ENCODE measurements at places on chromosomes 13 and 19.

- DNase-seq = no peak
These were observed 4.9 kb downstream of the FXYD3 start for GRCh38 chr19:35120492-35120891.

DNA sequence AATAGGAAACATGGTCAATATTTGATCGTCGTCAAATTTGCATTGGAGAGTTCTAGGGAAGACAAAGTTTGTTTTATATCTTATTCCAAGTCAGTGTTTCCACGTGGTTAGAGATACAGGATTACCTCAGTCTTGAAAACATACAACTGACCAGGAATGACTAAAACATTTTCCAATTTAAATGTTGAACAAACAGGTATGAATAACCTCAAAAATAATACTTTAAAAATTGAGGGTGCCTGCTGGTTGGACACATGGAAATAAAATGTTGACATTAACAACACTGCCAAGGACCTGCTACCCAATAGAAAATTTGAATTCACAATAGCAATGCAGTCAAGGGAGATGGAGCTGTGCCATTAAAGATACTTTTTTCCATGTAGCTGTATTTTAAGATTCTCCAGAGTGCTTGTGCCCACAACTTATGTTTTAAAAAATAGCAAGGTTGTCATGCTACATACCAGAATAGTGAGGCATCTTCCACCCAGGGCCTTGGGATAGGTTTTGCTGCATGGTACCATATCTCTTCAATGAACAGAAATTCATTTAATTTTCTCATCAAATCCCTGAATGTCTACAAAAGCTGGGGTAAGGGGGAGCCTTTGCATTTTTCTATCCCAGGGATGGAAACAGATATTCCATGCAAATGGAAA is 260.8 kb downstream of the EFNB2 start:
- no peak for DNase-seq

GRCh38 chr19:28296506-28296905 is 916.4 kb downstream of the UQCRFS1 start:
- no peak for DNase-seq

DNA sequence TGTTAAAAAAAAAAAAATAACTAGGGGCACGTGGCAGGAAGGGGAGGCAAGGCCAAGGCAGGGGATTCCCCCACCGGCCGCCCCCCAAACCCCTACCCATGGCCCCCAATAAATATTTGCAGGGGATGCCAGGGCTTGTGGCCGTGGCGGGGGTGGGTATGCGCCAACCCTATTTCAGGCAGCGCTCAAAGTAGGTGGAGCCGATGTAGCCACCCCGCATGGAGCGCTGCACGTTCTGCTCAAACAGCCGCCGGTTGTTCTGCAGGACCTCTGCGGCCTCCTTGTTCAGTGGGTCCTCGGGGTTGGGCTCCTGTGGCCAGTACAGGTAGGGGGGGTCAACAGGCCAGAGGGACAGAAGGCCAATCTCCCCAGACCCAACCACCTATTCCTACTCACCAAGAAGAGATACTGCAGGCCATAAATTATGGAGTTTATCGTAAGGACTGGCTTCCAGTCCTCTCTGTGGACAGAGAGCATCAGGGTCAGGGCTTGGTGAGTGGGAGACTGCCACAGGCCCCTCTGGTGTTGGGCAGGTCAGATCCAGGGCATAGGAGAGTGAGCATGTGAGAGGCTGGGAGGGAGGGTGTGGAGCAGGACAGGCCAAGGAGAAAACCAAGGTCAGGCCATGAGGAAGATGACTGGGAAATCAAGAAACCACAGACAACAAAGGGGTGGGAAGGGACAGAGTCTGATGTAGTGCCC is 1.2 kb upstream of the CHMP2A start:
- DNase-seq = no peak

DNA sequence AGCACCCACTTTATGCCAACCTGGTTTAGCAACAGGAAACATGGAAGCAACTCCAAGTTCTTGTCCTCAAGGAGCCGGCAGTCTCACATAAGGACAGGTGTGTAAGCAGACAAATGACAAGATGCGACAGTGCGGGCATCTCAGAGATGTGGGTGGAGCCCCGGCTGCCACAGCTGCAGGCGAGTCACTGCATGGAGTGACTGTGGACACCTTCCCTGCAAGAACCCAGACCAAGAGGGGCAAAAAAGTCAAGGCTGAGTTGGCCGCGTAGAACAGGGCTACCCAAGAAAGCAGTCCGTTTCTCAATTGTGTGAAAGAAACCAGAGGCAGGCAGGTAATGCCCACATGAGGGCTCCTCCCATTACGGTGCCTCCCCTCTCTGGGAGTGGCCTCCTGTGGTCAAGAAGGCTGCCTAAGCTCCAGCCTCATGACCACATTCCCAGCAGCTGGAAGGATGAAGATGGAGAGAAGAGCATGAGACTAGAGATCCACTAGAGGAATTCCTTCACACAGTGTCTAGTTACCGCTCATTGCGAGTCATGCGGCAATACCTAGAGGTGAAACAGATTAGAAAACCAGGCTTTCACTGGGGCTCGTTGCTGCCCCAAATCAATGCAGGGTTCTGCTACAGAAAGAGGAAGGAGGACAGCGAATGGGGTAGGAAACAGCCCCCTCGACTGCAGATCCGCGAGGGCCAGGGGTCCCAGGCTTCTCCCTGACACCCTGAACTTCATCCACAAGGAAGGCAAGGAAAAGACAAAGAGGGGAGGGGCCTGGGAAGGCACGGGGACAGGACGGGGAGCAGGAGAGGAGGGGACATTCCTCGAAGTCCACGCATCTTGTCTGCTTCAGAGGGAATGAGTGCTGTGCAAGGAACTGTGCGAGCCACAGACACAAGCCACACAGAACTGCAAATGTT is 80.2 kb downstream of the SPACA7 start:
- DNase-seq = no peak

DNA sequence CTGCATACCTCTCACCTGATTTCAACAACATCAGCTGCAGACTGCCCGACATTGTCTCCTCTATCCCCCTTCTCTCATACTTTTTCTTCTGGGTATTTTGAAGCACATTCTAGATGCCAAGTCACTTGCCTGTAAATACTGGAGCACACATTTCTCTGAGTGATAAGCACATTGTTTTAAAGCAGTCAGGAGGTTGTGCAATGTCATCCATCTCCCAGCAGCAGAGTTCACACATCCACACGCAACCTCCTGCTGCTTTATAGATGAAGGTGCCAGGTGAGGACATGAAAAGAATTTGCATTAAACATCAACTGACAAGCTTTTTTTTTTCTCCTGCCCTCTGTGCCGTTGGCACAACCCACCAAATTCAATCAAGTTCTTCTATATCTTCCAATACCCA is 5.5 kb downstream of the UPK1A start:
- no peak for DNase-seq

- no peak for DNase-seq
These were observed 10.3 kb downstream of the IGSF23 start for GRCh38 chr19:44623626-44624025.

DNA sequence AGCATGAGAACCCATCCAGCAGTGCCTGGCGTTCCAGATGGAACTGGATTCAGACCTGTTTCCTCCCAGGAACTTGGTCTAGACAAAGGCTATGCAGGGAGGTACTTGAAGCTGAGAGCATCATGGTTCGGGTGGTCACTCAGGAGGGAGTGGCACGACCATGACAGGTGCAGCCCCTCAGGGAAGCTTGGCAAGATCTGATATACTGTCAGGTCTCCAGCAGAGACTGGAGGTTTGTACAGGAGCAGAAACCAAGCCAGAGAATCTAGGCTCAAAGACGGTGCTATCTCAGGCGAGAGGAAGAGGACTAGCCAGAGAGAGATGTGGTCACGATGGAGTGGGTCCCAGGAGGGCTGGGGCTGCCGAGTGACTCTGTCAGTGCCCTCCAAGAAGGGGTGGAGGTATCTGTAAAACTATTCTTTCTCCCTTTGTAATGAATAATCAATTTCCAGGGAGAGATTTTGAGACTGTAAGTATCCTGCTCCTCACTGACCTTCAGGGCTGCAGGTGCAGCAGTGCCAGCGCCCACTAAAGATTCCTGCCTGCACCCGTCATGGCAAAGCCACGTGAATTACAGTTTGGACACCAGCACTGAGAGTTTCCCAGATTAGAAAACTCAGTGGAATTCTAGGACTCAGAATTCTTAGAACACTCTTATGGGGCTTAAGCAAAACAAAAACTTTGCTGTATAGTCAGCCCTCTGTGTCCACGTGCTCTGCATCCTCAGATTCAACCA is 10.2 kb upstream of the DCUN1D2 start:
- DNase-seq = no peak

DNA sequence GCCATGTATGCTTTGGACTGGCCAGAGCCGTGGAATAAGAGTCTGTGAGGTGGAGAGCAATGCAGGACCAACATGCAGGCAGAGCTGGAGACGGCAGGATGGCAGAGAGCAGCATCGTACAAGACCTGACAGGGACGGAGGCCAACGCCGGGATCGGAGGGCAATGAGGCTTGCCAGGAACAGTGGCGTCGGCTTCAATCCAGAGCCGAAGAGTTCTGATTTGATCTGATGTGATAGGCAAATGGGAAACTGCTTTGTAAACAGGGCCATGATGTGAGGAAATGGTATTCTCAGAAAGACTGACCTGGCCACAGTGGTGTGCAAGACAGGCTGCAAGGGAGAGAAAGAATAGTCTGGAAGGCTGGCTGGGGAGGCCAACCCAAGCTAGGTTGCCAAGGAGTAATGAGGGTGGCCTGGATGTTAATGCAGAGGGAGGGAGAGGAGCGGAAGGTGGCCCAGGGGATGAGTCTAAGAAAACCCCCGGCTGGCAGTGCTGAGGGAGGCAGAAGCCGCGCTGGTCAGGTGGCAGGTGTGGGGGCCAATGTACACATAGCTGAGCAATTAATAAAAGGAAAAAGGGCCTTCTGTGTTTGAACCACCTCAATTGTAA is 26.7 kb downstream of the RCBTB2 start:
- DNase-seq = no peak

DNA sequence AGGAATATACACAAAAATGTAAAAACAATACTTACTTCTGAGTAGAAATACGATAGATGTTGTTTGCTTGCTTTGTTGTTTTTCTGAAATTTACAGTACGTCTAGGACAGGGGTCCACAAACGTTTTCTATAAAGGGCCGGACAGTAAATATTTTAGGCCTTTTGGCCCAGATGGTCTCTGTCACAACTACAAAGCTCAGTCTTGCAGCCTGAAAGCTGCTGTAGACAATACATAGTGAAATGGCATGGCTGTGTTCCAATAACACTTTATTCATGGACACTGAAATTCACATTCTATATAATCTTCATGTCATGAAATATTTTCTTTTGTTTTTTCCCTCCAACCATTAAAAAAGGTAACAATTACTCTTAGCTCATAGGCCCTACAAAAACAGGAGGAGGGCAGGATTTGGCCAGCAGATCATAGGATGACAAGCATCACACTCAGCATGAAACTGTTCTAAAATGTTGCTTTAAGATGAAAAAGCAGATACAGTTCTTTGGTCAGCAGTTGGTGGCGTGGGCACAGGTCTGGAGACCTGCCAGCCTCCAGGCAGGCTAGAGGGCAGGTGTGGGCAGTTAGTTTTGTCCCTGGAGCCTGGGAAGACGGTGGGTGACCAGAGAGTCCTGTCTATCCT is at the start of gene EDDM13:
EDDM13 (plus strand) TSS at position 588 of the 638 bp plus-strand sequence. CDS start 87 bp downstream, outside the sequence.
- DNase-seq = no peak
